ENCODE measurements at places on chromosomes 12 and 14.

DNA sequence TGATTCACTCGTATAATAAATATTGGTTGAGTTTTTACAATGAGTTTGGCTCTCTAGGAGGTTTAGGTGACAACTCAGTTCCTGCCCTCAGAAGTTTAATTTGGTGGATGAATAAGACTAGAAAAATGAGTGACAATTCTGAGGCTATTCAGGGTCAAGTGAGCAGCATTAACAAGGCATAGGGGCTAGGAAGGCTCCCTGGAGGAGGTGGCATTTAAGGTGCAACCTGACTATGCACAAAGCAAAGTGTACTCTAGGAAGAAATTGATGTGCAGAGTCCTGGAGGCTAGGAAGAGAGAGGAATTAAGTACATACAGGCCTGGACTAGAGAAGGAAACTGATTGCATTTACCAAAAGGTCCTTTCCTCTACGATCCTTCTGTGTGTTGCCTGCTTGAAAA, 440.3 kb downstream of the MED13L start:
- no peak for DNase-seq

GRCh38 chr14:75861161-75861621, 120.6 kb downstream of the TGFB3 start:
- no peak for DNase-seq

DNA sequence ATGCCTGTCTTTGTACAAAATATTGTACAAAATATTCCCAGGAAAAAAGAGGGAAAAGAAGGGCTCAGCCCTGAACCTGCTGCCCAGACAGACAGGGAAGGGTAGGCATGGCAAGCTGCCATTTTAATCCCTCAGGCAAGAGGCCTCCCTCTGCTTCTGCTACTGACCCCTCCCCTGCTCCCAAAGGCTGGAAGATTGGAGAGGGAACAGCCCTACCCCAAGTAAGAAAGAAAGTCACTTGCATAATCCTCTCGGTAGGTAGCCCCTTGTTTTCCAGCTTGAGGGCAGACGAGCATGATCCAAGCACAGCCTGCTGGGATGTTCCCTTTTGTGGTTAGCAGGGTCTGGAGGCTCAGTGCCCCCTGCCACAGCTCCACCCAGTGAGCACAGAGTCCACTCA, 20.7 kb downstream of the ADCY6 start:
- DNase-seq = no peak

GRCh38 chr12:51465491-51465890, 40.9 kb downstream of the SLC4A8 start:
- no peak for DNase-seq

GRCh38 chr14:22320362-22320750, 268.7 kb downstream of the DAD1 start:
- DNase-seq = no peak

DNA sequence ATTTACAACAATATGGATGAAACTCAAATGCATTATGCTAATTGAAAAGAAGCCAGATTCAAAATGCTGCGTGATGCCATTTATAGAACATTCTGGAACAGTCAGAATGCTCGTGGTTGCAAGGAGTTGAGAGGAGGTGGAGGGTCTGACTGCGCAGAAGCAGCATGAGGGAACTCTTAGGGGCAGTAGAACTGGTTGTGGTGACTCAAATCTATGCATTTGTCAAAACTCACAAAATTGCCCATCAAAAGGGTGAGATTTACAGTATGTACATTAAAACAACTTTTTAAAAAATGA, 113.7 kb upstream of the PDZRN4 start:
- no peak for DNase-seq

GRCh38 chr14:51845811-51846210, 14.6 kb upstream of the GNG2 start:
- no peak for DNase-seq

- DNase-seq = no peak
Observed at GRCh38 chr12:27861428-27862167, 81.6 kb upstream of the MANSC4 start.

- DNase-seq = no peak
Observed at GRCh38 chr12:7948589-7949260, 12.7 kb upstream of the SLC2A3 start.

GRCh38 chr14:95363468-95363954, 43.8 kb upstream of the CLMN start:
- DNase-seq = no peak

DNA sequence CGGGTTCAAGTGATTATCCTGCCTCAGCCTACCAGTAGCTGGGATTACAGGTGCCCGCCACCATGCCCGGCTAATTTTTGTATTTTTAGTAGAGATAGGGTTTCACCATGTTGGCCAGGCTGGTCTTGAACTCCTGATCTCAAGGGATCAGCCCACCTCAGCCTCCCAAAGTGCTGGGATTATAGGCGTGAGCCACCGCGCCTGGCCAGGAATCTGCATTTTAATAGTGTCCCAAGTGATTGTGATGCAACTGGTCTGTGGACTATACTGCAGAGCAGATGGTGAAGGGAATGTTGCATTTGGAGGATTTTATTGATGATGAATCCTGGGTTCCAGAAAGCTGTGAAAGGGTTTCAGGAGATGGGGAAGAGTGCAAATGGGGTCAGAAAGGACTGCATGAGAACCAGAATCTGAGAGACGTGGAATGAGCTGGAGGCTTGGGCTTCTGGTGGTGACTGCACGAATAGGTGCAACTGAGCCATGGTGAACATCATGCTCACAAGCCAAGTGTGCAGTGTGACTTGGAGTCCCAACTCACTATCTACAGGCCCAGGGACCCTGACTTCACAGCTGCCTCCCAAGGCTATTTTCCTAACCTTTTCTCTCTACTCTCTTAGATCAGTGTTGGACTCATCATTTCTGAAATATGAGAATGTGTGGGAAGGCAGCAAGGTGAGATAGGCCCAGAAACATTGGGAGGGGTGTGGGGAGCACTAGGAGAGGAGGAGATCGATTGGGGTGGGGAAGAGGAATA, 4.5 kb downstream of the RPS26 start:
- DNase-seq = no peak

DNA sequence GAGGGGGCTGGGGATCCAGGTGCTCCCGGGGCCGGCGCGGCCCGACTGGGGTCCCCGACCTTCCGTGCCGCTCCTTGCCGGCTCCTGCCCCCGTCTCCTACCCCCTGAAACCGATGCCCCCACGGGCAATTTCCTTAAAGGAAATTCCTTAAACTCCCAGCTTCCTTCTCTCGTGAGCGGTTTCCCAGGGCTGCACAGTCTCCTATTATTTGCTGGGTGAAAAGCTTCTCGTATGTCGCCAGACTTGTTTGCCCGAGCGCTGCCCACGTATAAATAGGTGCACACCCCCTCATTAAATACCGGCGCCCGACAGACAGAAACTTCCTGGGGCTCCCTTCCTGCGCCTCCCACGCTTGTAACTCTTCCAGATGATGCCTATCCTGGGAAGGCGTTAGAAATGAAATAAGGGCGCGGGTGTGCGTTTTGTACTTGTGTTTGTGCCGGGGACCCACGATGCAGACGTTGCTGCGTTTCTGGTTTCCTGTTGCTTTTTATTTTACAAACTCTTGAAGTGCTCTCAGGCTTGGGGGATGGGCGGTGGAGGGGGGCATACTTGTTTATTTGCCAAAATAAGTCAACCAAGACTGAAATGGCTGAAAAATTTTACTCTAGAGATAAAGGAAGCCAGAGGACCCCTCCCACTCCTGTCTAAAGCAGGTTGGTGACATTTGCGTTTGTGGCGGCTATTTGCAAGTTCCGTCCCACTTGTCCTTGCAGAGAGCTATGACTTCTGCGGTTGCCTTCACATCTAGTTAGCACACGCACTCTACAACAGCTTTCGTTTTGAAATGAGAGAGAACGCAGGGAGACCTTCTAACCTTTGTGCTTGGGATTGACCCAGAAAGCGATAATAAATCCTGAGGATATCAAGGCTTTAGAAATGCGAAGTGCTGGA, 1.0 kb downstream of the HIP1R start:
- peak; percentile 42 for DNase-seq

- DNase-seq = no peak
Observed at GRCh38 chr14:23076785-23077408, 18.0 kb downstream of the ACIN1 start.

- no peak for DNase-seq
Observed at GRCh38 chr14:22106700-22107697, 433.4 kb upstream of the OR4E1 start.

GRCh38 chr12:131055596-131056233, 102.0 kb downstream of the ADGRD1 start:
- DNase-seq = no peak

- no peak for DNase-seq
Observed at GRCh38 chr12:3055704-3056467, 21.3 kb upstream of the TSPAN9 start.

DNA sequence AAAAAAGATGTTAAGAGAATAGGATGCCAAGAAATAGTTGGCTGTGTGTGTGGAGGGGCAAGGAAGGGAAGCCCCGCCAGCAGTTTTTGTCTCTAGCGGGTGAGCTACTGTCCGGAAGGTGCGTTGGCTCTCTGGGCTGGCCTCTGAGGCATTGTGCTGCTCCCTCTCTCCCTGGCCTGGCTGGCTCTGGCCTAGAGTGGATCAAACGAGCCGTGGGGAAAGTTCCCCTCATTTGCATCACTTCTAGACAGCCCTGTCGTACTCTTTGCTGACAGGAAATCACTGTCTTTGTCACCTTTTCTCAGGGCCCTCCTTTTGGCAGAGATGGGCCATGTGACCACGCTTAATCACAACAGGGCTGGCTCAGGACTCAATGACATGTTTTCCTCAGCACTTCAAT, 236.1 kb upstream of the NPAS3 start:
- DNase-seq = no peak

- DNase-seq = no peak
Observed at GRCh38 chr14:60977847-60978246, 3.0 kb downstream of the TRMT5 start.

DNA sequence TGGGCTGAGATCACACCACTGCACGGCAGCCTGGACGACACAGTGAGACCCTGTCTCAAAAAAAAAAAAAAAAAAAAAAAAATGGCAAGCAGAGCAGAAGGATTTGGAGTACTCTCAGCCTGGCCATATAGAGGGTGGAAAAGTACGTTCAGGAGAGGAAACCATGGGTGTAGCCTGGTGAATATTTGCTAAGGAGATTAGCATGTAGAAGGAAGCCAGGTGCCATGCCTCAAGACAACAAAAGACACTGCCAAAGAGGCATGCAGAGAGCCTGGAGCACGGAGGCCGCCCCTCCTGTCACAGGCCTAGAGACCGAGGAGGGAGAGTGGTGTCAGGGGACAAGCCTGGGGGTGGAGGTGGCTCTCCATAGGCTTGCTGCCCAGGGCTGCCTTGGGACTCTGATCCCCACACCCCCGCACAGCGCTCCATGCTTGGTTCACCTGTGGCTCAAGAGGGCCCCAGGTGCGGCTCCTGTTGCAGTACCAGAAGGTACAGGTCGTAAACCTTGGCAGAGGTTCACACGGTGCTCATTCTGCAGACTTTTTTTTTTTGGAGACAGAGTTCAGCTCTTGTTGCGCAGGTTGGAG, 27.9 kb upstream of the DEGS2 start:
- no peak for DNase-seq

DNA sequence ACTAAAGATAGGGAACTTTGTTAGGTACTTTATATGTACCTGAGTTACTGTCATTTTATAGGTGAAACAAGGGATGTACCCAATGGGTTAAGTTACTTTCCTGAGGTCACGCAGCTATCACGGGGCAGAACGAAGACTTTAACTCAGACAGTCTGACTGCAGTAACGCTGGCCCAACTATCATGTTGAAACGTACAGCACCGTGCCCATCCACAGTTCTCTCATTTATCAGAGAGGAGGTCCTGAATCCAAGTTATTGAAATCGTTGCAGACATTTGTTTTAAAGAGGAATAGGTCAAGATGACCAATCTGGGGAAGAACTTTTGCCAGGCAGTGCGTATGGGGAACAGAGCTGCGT, 587 bp upstream of the C12orf75 start:
- no peak for DNase-seq

- DNase-seq = no peak
Observed at GRCh38 chr12:7091171-7091570, 1.1 kb downstream of the C1R start.

DNA sequence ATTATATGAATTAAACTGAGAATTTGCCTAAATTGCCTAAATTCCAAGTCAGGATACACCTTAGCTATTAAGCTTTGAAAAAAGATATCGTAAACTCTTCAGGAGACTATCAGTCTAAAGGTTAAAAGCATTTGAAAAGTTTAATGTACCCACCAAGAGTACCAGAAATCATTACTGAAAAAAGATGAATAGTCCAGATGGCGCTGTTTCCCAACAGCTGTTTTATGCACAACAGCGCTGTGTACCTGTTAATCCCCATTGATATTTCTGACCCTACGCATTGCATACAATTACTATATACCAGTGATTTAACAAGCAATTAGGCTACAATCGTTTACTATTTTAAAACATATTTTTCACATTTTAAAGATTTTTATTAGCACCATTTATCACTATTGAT, 185.0 kb downstream of the PLCZ1 start:
- DNase-seq = no peak

DNA sequence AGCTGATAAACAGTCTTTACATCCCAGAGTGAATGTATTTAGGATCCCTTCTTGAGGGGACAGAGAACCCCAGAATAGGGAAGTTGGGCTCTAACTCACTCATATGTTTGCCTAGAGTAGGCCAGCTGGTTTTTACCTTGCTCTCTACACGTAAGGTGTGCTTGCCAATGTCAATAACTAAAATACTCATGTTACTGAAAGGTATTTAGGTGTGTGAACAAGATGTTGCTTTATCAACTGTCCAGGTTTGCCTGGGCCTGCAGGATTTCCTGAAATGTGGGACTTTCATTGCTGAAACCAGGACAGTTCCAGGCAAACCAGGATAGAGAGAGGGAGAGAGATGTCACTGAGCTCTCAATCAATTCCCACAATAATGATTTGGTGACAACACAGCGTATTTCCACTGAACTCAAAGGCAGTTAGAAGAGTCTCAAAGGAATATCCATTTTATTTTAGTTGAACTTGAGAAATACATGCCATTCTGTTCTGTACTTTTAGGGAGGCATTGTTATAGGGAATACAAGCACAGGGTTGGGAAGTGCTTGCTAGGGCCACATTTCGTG, 171.7 kb downstream of the NRXN3 start:
- no peak for DNase-seq

- DNase-seq = no peak
Observed at GRCh38 chr14:21048638-21049037, 6.5 kb downstream of the RNASE7 start.

GRCh38 chr12:93684716-93685115, 7.5 kb downstream of the CRADD start:
- DNase-seq = no peak

GRCh38 chr14:63262446-63262845, 56.3 kb downstream of the GPHB5 start:
- no peak for DNase-seq

GRCh38 chr12:94047781-94048567, 100.4 kb upstream of the PLXNC1 start:
- DNase-seq = no peak

GRCh38 chr12:112422531-112422930, 3.8 kb downstream of the PTPN11 start:
- DNase-seq = no peak

- DNase-seq = no peak
Observed at GRCh38 chr12:18979401-18980126, 150.0 kb upstream of the PLEKHA5 start.

- no peak for DNase-seq
Observed at GRCh38 chr14:71907793-71908515, 24.3 kb upstream of the RGS6 start.

Data from SK-N-MC (cell line).